ENCODE measurements at places on chromosomes 11 and 22. TPM values are rescaled to one million over a fixed set of nuclear protein-coding genes. Genes with fewer than 3 reads are reported as not detected.

DNA sequence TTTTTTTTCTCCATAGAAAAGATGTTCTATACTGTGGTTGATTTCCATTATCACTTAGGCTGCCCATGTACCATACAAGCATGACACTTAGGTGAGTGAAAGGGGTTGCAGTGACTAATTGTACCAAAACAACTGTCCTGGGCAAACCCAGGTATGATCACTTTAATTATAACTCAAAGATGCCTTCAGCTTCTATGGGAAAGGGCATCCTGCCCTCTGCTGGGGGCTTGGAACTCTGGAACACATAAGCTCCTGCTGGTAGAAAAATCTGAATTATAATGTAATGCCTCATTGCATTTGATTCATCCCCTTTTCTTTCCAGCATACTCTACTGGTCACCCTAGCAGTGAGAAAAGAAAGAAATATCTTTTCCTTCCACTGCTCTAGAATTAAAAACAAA lies 206.3 kb downstream of the DDX10 start:
- H3K27me3 ChIP-seq = no peaks in the 10 kb centered on the region
- H3K27ac ChIP-seq = no peak overlapping the region
- DNase-seq = no peak
- no peaks in the 10 kb centered on the region for H3K4me1 ChIP-seq

DNA sequence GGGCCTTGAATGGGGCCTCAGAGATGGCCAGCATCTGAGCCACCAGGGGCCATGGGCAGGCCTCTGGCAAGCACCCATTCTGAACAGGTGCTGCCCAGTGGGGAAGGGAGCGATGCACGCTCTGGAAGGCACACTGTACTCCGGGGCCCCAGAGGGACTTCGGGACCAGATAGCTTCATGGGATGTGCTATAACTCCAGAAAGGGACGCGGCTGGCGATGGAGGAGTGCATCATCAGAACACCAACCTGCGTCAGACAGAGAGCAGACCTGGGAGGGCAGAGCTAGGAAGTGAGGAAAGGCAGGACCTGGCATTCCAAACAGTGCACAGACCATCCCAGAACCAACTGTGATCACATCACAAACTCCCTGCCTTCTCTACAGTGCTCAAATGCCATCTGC lies 16.8 kb downstream of the DGCR2 start:
- H3K27me3 ChIP-seq = no peaks in the 10 kb centered on the region
- peaks cover 42% of the 10 kb centered on the region for H3K36me3 ChIP-seq
- H3K4me3 ChIP-seq = no peak overlapping the region
- DNase-seq = no peak

DNA sequence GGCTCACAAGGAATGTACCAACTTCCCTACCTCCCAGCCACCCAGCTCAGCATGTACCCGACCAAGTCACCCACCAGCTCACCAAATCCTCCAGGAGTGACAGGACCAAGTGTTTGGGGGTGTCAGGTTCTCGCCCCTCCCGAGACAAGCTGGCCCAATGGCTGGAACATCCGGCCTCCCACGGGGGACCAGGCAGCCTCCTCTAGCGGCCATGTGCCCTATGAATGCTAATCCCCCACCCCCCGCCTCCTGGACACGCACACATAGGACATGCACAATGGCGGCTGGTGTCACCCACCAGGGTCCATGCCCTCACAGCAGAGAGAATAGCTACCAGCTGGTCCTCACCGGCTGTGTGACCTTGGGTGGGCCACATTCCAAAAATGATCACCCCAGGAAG lies 151.0 kb downstream of the MN1 start:
- no peak overlapping the region for H3K4me3 ChIP-seq
- H3K4me1 ChIP-seq = no peaks in the 10 kb centered on the region
- DNase-seq = no peak
- H3K36me3 ChIP-seq = no peaks in the 10 kb centered on the region
- H3K27me3 ChIP-seq = no peaks in the 10 kb centered on the region
- no peak overlapping the region for H3K27ac ChIP-seq

- H3K4me1 ChIP-seq = peaks cover 16% of the 10 kb centered on the region
- no peak overlapping the region for H3K27ac ChIP-seq
- peaks cover 18% of the 10 kb centered on the region for H3K27me3 ChIP-seq
Observed at GRCh38 chr11:17012712-17013547, 1.3 kb downstream of the PLEKHA7 start.

GRCh38 chr22:31846161-31847115 lies 92.6 kb downstream of the DEPDC5 start:
- H3K4me1 ChIP-seq = no peaks in the 10 kb centered on the region
- no peaks in the 10 kb centered on the region for H3K27me3 ChIP-seq
- H3K36me3 ChIP-seq = peaks cover 59% of the 10 kb centered on the region
- H3K27ac ChIP-seq = no peak overlapping the region
- H3K4me3 ChIP-seq = no peak overlapping the region

- no peaks in the 10 kb centered on the region for H3K4me1 ChIP-seq
- no peak for DNase-seq
- H3K4me3 ChIP-seq = no peak overlapping the region
- H3K27ac ChIP-seq = no peak overlapping the region
Observed at GRCh38 chr22:44142421-44143104, 38.2 kb upstream of the PARVG start.

DNA sequence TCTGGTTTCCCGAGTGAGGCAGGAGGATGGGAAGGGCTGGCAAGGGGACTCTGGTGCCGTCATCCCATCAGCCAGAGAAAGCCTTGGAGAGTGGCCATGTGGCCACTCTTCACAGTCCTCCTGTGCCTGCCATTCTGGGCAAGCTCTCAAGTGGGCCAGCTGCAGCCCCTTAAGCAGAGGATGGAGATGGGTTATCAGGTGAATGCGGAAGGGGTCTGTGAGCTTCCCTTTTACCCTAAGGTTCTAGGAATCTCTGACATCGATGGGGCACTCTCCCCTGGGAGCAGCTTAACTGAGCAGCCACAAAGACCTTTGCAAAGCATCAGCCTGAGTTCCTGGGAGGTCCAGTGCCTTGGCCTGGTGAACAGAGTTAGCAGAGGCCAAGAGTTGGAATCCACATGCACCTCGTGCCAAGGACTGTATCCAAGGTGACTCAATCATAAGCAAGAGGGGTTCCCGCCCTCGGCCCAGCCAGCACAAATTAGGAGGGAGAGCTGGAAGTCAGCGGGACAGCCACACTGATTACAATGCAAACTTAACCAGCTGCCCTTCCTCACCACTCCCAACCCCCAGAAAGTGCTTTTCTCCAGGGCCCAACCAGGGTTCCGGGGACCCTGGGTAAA lies 193.6 kb downstream of the BUD13 start:
- no peaks in the 10 kb centered on the region for H3K36me3 ChIP-seq
- H3K27me3 ChIP-seq = peaks cover 21% of the 10 kb centered on the region
- no peak for DNase-seq
- peaks cover 6% of the 10 kb centered on the region for H3K4me1 ChIP-seq

VSIG10L2 gene
- not detected for total RNA-seq

GRCh38 chr11:74941492-74941891 lies 7.4 kb downstream of the XRRA1 start:
- no peak overlapping the region for H3K27ac ChIP-seq
- H3K27me3 ChIP-seq = no peaks in the 10 kb centered on the region
- H3K36me3 ChIP-seq = peaks cover 62% of the 10 kb centered on the region
- DNase-seq = no peak
- peaks cover 16% of the 10 kb centered on the region for H3K4me1 ChIP-seq

HTR3B gene
- not detected for total RNA-seq

TRIM29 gene
- 1.4 TPM for total RNA-seq

SSTR3 gene
- total RNA-seq = not detected

- no peaks in the 10 kb centered on the region for H3K4me1 ChIP-seq
- H3K4me3 ChIP-seq = no peak overlapping the region
- no peaks in the 10 kb centered on the region for H3K27me3 ChIP-seq
- no peaks in the 10 kb centered on the region for H3K36me3 ChIP-seq
- H3K27ac ChIP-seq = no peak overlapping the region
- no peak for DNase-seq
Observed at GRCh38 chr11:120675171-120675570, 163.6 kb downstream of the GRIK4 start.

RAC2 gene
- total RNA-seq = 82.8 TPM

OR4A16 gene
- not detected for total RNA-seq

DNA sequence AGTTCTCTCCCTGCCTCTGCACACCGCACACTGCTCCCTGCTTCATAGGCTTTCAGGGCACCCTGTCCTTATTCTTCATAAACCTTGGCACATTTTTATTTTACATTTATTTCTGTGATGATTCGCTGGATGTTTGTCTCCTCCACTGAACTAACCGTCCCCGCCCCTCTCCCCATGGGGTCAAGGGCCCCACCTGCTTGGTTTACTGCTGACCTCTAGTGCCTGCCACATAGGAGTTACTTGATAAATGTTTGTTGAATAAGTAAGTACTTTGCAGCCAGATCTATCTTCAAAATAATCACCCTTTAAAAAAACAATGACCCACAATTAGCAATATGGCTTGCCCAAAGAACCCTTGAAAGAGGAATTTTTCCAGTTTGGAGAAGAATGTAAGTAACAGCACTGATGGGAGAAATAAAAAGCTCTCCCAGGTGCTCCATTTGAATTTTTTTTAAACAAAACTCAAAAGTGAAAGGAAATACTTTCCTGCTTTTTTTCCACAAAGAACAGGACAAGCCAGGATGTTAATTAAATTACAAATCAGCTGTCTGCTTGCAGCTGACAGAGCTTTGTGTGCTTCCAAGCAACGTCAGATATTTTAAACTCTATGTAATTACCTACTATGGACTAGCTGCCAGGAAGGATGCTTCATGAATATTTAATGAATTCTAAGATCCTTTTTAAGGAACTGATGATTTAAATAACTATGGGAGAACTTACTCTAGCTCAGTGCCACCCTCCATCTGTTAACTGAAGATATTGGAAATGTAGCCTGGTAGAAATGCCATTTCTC lies 1083.6 kb downstream of the DLG2 start:
- no peaks in the 10 kb centered on the region for H3K4me1 ChIP-seq
- DNase-seq = no peak
- H3K4me3 ChIP-seq = no peak overlapping the region
- no peaks in the 10 kb centered on the region for H3K36me3 ChIP-seq
- H3K27me3 ChIP-seq = no peaks in the 10 kb centered on the region
- no peak overlapping the region for H3K27ac ChIP-seq

All from K562 (cell line).